ENCODE measurements at places on chromosomes 13 and 19. TPM values are rescaled to one million over a fixed set of nuclear protein-coding genes. Genes with fewer than 3 reads are reported as not detected.

- no peak for DNase-seq
- peaks cover 53% of the 10 kb centered on the region for H3K4me1 ChIP-seq
- peak overlapping the region; percentile 89 for H3K27ac ChIP-seq
- no peaks in the 10 kb centered on the region for H3K27me3 ChIP-seq
- H3K4me3 ChIP-seq = peak overlapping the region; percentile 44
Observed at GRCh38 chr19:47243364-47243775, 12.4 kb upstream of the BBC3 start.

DNA sequence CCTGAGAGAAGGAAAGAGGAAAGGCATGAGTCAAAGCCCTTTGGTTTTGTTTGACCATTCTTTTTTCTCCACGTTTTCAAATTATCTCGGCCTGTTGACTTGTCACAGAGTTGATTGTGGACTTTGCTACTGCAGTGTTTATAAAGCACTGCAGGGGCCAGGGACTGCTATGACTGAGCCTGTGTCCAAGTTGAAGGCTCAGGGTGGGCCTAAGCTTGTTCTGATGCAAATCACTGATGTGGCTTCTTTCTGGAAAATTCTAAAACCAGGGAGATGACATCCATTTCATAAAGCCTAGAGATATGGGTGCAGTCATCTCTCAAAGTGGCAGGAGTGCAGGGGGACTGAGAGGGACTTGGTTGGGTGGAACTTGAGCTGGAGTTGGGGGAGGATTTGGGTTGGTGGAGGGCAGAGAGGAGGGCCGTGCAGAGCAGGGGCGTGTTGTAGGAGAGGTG is 1.2 kb upstream of the CXCL17 start:
- H3K4me3 ChIP-seq = no peak overlapping the region
- no peaks in the 10 kb centered on the region for H3K27me3 ChIP-seq
- no peak for DNase-seq
- no peaks in the 10 kb centered on the region for H3K36me3 ChIP-seq
- H3K4me1 ChIP-seq = peaks cover 7% of the 10 kb centered on the region

DNA sequence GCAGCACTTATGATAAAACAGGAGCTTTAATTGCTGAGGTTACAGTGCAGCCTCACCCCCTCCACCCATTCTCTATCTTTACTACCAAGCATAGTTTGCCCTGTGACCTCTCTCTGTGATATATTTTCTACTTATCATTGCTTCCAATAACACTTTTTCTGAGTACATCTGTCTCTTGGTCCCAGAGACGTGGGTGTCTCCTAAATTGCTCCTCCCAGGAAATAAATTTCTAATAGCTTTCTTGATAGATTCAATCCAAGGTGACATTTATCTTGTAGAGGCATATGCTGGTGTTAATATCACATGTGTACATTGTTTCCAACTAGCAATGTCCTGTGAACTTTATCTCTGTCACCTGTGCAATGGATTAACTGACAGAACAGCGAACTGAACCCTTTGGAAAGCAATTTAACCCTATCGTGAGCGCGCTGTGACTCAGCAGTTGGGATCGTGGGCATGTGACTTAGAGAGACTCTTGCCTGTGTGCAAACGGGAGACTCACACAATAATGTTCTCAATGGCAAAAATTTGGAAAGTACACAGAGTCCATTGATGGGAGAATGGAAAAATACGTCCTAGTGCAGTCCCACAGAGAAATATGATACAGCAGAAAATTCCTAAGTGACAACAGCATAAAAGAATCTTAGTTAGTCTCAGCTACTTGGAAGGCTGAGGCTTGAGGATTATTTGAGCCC is 7.0 kb upstream of the MAP2K2 start:
- H3K27ac ChIP-seq = peak overlapping the region; percentile 41
- DNase-seq = no peak

- H3K4me3 ChIP-seq = no peak overlapping the region
- H3K36me3 ChIP-seq = peaks cover 56% of the 10 kb centered on the region
- H3K4me1 ChIP-seq = peaks cover 18% of the 10 kb centered on the region
- no peak overlapping the region for H3K27ac ChIP-seq
Observed at GRCh38 chr19:6212403-6213265, 67.1 kb downstream of the MLLT1 start.

GRCh38 chr13:21069561-21070004 is 8.2 kb upstream of the LATS2 start:
- peaks cover 36% of the 10 kb centered on the region for H3K4me1 ChIP-seq
- no peaks in the 10 kb centered on the region for H3K27me3 ChIP-seq
- no peaks in the 10 kb centered on the region for H3K36me3 ChIP-seq
- no peak overlapping the region for H3K4me3 ChIP-seq
- peak overlapping the region; percentile 79 for H3K27ac ChIP-seq

DNA sequence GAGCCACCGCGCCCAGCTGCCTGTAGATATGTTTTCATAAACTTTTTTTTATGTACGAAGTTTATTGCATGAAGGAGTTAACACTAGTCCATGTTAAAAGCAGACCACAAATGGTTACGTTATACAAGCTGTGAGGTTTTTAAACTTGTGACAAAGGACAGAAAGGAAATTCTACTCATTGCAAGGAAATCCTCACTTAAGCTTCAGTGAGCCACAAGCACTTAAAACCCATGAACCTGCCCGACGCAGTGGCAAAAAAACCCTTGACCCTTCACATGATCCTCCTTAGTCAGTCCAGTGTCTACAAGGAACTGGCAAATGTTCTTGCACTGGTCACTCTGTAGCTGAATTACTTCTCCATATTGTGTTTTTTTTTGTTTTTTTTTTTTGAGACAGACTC is 4.2 kb downstream of the MPND start:
- no peak for DNase-seq
- peaks cover 34% of the 10 kb centered on the region for H3K36me3 ChIP-seq
- no peaks in the 10 kb centered on the region for H3K27me3 ChIP-seq
- peaks cover 7% of the 10 kb centered on the region for H3K4me1 ChIP-seq

DNA sequence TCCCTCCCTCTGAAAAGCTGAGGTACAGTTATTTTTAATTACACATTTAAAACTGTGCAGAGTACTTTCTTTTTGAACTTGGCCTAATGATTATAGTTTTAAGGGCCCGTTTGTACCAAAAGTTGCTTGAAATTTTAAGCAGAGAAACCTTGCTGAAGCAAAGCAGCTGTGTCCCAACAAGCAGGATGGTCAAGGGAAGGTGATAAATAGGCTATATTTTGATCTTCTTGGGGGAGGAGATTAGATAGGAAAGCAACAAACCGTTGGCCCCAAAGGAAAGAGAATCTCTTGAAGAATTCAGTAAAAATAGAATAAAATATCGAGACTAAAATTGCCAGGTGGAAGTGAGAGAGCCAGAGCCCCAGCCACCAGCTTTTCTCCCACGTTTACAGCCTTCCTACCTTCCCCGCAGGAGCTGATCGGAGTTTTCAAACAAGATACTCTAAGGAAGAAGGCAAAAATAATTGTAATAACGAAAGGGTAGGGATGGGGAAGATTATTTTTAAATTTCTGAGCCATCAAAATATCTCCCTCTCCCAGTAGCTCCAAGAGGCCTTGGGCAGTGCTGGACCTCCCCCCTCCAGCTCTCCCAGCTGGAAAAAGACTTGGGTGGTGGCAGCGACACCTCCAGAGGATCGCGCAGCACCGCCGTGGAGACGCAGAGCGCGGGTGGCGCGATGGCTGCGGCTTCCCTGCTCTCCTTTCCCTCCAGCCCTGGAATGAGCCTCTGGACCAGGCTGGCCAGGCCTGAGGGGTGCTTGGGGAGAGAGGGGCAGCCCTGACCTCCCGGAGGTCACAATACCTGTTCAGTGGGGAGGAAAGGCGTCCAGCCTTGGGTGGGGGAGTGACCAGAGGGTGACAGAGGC is 5.8 kb downstream of the ZIC2 start:
- no peaks in the 10 kb centered on the region for H3K36me3 ChIP-seq
- no peak for DNase-seq
- H3K27ac ChIP-seq = no peak overlapping the region
- no peak overlapping the region for H3K4me3 ChIP-seq
- H3K4me1 ChIP-seq = peaks cover 67% of the 10 kb centered on the region
- peaks cover 95% of the 10 kb centered on the region for H3K27me3 ChIP-seq

DNA sequence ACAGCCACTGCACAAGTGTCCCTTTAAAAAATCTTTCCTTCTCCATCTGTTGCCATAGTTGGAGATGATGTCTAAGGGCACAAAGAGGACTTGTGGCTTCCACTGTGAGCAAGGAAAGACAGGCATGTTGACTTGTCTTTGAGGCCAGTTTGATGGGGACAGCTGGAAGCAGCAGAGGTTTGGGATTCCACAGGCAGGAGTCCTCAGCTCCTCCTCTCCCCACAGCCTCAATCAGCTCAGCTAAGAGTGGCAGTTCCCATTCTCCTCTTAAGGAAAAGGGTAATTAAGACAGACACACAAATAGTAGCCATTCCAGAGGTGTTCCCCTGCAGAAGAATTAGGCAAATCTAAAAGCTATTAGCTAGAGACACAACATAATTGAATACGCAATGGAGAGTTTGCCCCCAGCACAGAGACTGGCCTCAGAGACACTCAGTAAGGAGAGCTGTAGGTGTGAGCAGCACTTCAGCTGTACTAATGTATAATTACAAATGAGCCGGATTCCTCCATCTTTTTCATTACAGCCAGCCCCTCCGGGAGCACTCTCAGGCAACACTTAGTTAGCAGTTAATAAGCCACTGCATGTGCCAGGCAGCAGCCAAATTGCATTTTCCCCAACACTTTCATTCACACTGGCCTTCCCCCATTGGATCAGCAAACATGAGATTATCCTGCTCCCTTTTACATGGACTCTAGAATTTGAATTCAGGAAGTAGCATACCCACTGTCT is 434.0 kb downstream of the FOXO1 start:
- H3K4me3 ChIP-seq = no peak overlapping the region
- no peaks in the 10 kb centered on the region for H3K36me3 ChIP-seq
- H3K4me1 ChIP-seq = peaks cover 35% of the 10 kb centered on the region
- no peak for DNase-seq
- H3K27ac ChIP-seq = peak overlapping the region; percentile 53
- no peaks in the 10 kb centered on the region for H3K27me3 ChIP-seq

DNA sequence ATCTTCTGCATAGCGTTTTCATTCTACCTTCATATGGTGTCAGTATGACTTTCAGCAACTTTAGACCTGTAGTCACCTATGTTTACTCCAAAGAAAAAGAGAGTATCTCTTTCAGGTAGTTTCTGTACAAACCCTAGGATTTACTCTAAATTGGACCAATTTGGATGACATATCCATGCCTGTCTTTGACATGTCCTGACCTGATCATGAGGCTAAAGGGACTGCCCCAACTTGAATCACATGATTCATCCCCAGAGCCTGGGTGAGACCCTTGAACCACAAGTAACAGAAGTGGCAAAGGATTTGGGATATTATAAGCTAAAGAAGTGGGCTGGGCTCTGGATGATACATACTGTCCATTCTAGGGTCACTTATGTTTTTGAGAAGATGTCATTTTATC is 124.5 kb upstream of the CSNK1A1L start:
- no peaks in the 10 kb centered on the region for H3K36me3 ChIP-seq
- H3K4me1 ChIP-seq = no peaks in the 10 kb centered on the region
- no peaks in the 10 kb centered on the region for H3K27me3 ChIP-seq
- H3K4me3 ChIP-seq = no peak overlapping the region
- H3K27ac ChIP-seq = no peak overlapping the region
- no peak for DNase-seq

DNA sequence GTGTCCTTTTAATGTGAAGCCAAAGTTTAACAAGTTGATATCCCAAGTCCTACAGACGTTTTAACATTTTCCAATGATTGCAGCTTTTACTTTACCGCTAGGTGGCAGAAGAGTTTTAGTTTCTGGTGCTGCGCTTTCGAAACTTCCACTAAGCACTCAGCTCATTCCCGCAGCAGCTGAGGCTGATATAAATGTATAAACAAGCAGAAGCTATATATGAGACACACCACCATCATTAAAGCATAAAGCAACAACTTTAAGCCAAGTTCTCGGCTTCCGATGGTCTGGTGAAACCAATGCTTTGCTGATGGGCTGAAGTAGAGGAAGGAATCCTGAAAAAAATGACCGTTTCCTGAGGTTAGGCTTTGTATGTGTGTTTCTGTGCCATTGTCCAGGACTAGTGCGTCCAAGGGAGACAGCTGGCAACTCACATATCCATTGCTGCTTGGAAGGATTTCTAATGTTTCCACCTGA is 753.9 kb downstream of the OLFM4 start:
- no peak overlapping the region for H3K27ac ChIP-seq
- peak overlapping the region; percentile 33 for H3K4me3 ChIP-seq
- no peaks in the 10 kb centered on the region for H3K36me3 ChIP-seq
- peaks cover 6% of the 10 kb centered on the region for H3K4me1 ChIP-seq

BAX gene
- 42.7 TPM for total RNA-seq

TEX29 gene
- not detected for total RNA-seq

KL gene
- total RNA-seq = 3.7 TPM

PALM gene
- 119 TPM for total RNA-seq

BRD4 gene
- 48.1 TPM for total RNA-seq

GARRE1 gene
- 16.2 TPM for total RNA-seq
